HepG2 (cell line): ENCODE measurements at places on chromosomes 4 and X. TPM values are rescaled to one million over a fixed set of nuclear protein-coding genes. Genes with fewer than 3 reads are reported as not detected.

DNA sequence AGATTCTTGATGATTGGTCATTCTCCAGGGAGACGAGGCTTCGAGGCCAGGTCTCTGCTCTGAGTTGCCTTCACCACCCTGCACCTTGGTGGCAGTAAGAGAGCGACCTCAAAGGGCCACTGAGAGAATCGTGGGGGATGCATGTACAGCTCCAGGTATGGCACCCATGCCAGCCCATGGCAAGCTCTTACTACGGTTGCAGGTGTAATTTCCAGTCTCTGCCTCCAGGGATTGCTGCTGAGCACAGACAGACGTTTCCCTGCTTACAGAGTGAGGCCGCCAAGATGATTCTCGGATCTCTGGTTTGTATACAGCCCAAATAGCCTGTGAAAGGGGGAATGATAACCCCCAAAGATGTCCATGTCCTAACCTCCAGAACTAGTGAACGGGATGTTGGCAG, 16.3 kb upstream of the DRD5 start:
- peak; percentile 15 for DNase-seq

- DNase-seq: no peak
Measured at GRCh38 chr4:153112041-153112441, 92.2 kb upstream of the TRIM2 start.

Gene PITX2
- polyA plus RNA-seq: not detected in 2 replicates

Gene ARMCX6
- polyA plus RNA-seq: 16.0 and 23.3 TPM in 2 replicates

GRCh38 chr4:75030649-75031235, 97.8 kb downstream of the PARM1 start:
- DNase-seq: no peak
